SHP77 (cell line): ENCODE measurements at places on chromosomes 16 and 17.

- DNase-seq: no peak
Observed at GRCh38 chr17:65994679-65995078, 197.3 kb downstream of the CEP112 start.

- DNase-seq: no peak
Observed at GRCh38 chr17:39018267-39019134, 51.3 kb upstream of the FBXO47 start.

DNA sequence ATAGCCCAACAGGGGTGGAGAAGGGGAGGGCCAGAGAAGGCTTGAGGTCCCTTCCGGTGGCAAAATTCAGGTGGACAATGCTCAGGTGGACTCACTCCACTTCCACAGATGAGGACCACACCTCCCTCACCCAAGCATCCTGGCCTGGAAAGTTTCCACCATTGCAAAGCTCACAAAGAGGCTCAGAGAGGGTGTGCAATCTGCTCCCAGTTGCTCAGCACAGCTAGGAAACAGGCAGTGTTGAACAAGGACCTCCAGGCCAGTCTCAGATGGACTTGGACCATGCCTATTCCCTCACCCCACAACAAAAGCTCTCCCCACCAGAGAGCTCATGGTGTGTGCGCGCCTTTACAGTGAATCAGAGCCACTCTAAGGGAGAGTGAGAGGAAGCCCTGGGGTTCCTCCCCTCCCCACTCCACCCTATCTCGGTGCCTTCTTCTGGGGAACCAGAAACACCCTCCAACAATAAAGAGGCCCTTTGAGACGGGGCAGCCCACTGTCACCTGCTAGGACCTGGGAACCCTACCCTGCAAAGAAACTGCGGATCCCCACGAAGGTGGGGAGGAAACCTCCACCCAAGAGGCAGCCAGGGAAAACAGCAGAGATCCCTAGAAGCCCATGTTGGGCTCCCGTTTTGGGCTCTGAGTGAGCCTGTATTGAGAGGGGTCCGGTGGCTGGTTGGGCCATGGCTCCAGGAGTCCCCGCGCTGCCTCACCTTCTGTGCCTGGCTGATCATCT, 1.6 kb downstream of the FAM83G start:
- no peak for DNase-seq

GRCh38 chr17:38617967-38618760, 12.4 kb upstream of the SRCIN1 start:
- no peak for DNase-seq

- DNase-seq: peak; percentile 34
Observed at GRCh38 chr17:4635823-4636375, 5.6 kb downstream of the ALOX15 start.

GRCh38 chr17:15270628-15271381, 5.7 kb upstream of the PMP22 start:
- DNase-seq: no peak

- peak; percentile 73 for DNase-seq
Observed at GRCh38 chr16:117379-118365, 20.8 kb downstream of the NPRL3 start.

GRCh38 chr17:34249478-34249877, 5.6 kb upstream of the CCL2 start:
- no peak for DNase-seq
